Fibroblast of skin of right quadriceps (primary cell): ENCODE measurements at places on chromosomes 7 and 10.

- DNase-seq, result no peak
Observed at GRCh38 chr10:3877211-3878000, 92.4 kb upstream of the KLF6 start.

DNA sequence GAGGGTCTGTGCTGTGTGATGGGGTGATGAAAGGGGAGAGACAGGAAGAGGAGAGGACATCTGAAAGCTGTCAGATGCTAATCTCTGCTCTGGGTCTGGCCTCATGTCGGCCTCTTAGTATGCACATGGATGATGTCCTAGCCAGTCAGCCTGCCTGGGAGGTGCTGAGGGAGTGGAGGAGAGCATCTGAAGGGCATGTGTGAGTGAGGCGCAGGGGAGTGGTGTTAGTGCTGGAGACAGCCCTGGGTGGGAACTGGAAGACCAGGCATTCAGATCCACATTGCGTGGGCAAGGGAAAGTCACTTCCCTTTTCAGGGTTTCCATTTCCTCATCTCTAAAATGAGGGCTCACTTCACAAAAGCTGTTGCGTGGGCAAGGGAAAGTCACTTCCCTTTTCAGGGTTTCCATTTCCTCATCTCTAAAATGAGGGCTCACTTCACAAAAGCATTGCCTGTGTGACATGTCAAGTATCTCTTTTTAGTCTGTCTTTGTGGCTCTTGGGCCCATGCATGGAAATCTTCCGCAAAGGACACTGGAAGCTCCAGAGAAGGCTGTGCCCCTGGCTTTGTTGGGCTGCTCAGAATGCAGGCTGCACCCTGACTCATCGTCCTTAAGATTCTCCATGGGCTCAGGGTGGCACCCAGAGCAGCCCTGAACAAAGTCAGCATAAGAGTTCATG lies 10.0 kb downstream of the SFTPD start:
- no peak for DNase-seq

- DNase-seq, result peak; percentile 88
Observed at GRCh38 chr7:55570939-55571338, 1.4 kb downstream of the VOPP1 start.

DNA sequence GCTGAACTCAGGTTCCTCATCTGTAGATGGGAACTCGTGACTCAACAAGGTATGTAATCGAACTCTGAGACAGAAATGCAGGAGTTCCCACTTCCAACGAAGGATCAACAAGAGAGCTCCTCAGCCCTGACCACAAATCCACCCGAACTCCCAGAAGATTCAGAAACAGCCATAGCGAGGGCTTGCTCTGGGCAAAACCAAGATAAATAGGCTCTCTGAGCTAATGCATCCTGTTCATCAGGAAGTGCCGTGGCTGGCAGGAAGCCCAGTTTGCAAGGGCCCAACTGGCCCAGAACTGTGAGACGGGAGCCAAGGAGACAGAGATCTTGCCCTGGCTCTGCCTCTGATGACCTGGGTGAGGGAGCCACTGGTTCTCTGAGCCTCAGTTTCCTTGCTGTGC lies 141.7 kb upstream of the PFKP start:
- DNase-seq, result peak; percentile 53

GRCh38 chr10:5546891-5547680 lies 22.3 kb downstream of the CALML3 start:
- DNase-seq, result peak; percentile 20

DNA sequence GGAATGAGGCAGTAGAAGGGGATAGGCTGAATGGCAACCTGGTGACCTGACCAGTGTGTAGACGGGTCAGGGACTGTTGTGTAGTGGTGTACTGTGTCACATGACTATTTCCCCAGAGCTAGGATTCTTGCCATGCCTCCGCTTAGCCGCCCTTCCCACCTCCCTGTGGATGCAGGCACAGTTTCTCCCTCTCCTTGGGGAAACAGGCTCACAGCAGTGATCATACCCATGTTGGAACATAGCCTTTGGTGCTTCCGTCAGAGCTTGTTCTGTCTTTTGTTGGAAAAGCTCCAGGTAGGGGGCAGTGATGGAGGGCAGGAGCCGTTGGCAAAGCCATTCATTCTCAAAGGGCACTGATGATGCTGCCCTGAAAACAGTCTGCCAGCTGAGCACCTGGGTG lies 44.3 kb downstream of the OGDH start:
- no peak for DNase-seq

GRCh38 chr7:119397156-119397555 lies 875.8 kb upstream of the KCND2 start:
- DNase-seq, result no peak

- no peak for DNase-seq
Observed at GRCh38 chr7:122369756-122370155, 65.2 kb upstream of the FEZF1 start.

DNA sequence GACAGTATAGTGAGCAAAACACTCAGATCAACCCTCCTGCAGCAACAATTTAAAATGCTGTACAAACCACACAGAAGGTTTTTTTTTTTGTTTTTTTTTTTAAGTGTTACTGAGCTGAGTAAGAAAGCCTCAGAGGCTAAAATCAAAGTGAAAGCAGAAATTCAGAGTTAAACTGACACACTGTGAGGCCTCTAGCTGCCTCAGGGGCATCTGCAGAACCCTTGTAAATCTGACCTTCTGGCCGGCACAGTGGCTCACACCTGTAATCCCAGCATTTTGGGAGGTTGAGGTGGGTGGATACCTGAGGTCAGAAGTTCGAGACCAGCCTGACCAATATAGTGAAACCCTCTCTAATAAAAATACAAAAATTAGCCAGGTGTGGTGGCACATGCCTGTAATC lies 7.4 kb upstream of the GNA12 start:
- no peak for DNase-seq

GRCh38 chr10:123552760-123553554 lies 113.2 kb upstream of the GPR26 start:
- DNase-seq, result no peak

- DNase-seq, result no peak
Observed at GRCh38 chr7:6409944-6410693, 37.6 kb downstream of the DAGLB start.

- DNase-seq, result no peak
Observed at GRCh38 chr10:36452851-36453250, 672.5 kb upstream of the ANKRD30A start.

GRCh38 chr10:121134711-121135110 lies 283.5 kb downstream of the WDR11 start:
- no peak for DNase-seq

- no peak for DNase-seq
Observed at GRCh38 chr10:68446179-68446578, 25.6 kb downstream of the DNA2 start.
